Hematopoietic multipotent progenitor cell treated with erythropoietin and hydrocortisone succinate and interleukin-3 and kit ligand, for 8 days (in vitro differentiated cells): ENCODE measurements at places on chromosomes 16 and 17.

- DNase-seq, result no peak
Measured at GRCh38 chr17:67712375-67712774, 5.4 kb upstream of the NOL11 start.

- DNase-seq, result no peak
Measured at GRCh38 chr16:51573191-51573590, 422.1 kb upstream of the SALL1 start.

DNA sequence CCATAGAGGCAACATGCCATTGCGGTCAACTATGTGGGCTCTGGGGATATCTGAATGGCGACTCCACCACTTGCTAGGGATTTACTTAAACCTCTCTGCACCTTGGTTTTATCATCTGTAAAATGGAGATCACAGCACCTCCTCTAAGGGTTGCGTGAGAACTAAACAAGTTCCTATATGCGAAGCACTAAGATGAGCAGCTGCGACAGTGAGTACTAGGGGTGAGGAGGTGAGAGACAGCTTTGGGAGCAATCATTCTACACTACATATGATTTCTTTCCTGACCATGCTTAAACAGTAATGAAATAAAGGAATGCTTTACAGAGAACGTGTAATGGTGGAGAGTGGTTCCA lies 61.4 kb downstream of the CREBBP start:
- no peak for DNase-seq

DNA sequence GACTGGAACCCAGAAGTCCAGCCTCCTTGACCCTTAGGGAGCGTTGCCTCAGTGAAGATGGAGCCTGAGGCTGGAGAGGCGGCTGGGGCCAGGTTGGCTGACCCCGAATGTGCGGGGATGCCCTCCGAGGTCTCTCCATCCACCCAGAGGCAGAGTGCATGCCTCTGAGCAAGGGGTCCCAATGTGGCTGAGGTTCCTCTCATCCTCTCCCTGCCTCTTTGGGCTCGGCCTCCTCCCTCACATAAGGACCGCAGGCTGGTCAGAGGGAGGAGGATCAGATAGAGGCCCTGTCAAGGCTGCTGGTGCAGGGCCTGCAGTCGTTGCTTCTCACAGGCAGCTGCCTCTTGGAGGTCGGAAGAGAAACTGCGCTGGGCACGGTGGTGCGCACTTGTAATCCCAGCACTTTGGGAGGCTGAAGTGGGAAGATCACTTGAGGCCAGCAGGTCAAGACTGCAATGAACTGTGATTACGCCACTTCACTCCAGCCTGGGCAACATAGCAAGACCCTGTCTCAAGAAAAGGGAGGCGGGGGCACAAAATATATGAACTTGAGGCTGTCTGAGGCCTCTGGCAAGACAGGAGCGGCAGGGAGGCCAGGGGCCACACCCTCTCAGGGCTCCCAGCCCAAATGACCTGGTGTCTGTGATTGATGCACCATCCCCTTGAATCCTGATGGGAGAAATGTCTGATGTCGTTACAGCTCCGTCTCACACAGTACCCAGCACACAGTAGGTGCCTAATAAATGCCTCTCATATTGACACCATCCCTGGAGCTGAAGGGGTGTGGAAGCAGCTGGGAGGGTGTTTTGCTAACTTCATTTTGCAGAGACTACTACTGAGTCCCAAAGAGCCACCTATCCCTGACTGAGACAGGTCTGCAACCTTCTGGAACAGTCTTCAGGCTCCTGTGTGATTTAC lies 220.1 kb upstream of the GSE1 start:
- DNase-seq, result no peak

GRCh38 chr17:6090253-6090652 lies 20.1 kb downstream of the WSCD1 start:
- DNase-seq, result no peak

GRCh38 chr16:73049091-73049490 lies 1.2 kb upstream of the ZFHX3 start:
- DNase-seq, result no peak

GRCh38 chr17:76265624-76266243 lies 586 bp downstream of the UBALD2 start:
- peak; percentile 39 for DNase-seq

DNA sequence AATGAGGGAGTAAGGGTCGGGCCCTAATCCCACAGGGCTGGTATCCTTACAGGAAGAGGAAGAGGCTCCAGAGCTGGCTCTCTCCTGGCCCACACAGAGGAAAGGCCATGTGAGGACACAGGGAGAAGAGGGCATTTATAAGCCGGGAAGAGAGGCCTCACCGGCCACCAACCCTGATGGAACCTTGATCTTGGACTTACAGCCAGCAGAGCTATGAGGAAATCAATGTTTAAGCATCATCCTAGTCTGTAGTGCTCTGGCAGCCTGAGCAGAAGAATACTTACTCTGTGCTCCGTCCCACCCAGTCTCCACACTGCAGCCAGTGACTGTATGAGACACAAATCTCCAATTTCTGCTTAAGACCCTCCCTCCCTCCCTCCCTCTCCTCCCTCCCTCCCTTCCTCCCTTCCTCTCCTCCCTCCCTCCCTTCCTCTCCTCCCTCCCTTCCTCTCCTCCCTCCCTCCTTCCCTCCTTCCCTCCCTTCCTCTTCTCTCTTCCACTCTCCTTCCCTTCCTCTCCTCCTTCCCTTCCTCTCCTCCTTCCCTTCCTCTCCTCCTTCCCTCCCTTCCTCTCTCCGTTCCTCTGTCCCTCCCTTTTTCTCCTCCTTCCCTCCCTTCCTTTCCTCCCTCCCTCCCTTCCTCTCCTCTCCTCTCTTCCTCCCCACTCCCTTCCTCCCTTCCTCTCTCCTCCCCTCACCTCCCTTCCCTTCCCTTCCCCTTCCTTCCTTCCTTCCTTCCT lies 8.9 kb upstream of the TMEM220 start:
- DNase-seq, result no peak

- peak; percentile 28 for DNase-seq
Measured at GRCh38 chr16:58882292-58882691, 148.2 kb upstream of the GOT2 start.

GRCh38 chr16:90077757-90078578 lies 837 bp upstream of the PRDM7 start:
- peak; percentile 70 for DNase-seq

DNA sequence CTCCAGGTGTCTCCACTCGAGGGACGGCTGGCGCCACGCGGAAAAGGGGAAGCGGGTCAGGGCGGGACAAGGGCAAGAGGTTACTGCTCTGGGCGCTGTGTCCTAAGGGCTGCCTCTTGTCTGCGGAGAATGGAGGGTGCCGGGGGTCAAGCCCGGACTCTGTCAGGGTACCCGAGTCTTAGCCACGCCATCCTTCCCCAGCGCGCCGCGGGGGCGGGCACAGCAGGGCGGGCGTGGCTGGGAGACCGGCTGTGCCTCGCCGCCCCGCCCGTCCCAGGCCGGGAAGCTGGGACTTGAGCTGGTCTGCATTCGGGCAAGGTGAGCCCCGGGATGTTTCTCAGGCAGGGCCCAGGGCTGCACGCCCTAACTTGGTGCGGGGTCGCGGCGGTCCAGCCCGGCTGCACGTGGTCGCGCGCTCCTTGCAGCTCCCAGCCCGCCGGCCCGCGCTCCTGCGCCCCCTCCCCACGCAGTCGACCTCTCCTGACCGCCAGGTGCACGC lies 6.2 kb upstream of the ACTG1 start:
- no peak for DNase-seq
